ENCODE measurements at places on chromosomes 4 and X.

DNA sequence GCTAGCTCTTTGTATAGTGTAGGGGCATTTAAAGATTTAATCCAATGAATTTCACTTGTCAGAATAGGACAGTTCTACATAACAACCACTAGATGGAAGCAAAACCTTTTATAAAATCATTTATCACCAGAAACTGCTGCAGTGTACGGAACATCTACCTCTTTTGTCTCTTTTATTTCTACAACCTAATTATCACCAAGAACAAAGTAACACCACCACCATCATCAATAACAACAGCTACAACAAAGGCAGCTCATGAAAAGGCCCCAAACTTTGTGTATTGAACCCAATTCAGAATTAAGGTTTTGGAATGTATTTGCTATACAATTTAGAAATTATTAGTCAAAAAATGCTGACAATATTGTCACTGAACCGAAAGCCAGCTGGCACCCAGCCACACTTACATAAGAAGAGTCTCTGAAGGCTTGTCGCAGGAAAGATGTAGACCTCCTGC, 260.9 kb upstream of the RPS6KA3 start:
- no peak for DNase-seq

- no peak for DNase-seq
These were observed 174.6 kb downstream of the PRR32 start for GRCh38 chrX:126994032-126994600.

DNA sequence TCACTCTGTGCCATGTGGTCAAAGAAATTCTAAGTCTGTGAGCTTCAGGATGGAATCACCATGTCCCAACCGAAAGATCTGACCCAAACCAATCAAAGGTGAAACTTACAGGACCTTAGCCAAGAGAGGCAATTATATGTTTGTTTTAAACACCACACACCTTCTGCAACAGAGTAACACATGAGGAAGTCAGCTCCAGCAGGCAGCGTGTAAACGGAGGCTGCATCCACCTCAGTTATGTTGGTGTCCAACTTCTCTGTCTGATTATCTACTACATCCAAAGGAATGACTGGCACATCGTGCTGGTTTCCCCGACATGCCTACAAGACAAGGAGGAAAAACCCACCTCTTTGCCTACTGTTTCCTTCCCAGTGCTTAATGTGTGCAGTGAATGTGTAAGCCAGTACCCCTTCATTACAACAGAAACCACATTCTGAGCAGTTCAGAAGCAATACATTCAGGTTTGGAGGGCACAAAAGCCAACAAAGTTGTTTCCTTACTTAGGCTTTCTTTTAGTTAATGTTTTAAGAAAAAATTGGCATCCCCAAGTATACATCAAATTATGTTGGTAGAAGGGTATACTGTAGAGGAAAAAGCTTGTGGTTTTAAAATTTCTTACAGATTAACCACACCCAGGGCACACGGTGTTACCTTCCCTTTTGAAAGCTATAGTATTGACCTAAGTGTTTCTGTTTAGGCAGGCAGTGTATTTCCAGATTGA, 12.4 kb downstream of the CASP6 start:
- peak; percentile 39 for DNase-seq

GRCh38 chr4:1249731-1250526, 999 bp upstream of the CTBP1 start:
- DNase-seq: peak; percentile 64

- DNase-seq: no peak
These were observed 1.0 kb downstream of the GPR50 start for GRCh38 chrX:151177141-151178027.

DNA sequence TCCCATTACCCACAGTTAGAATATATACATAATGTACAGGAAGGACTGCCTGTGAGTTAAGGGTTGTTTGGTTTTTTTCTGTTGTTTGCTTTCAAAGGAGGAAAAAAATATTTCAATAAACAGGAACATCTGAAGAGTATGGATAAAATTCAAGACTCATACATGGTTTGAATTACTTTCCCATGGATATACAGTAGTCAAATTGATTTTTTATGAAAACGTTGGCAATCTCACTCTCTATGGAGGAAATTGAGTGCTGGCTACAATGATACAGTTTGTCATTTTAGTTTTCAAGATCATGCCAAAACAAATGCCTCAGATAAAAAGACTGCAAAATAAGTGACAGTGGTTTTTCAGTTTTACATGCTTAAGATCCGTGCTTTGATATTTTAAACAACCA, 116.6 kb downstream of the SH3RF1 start:
- DNase-seq: no peak

GRCh38 chr4:56048702-56049431, 100.1 kb downstream of the CEP135 start:
- peak; percentile 19 for DNase-seq

DNA sequence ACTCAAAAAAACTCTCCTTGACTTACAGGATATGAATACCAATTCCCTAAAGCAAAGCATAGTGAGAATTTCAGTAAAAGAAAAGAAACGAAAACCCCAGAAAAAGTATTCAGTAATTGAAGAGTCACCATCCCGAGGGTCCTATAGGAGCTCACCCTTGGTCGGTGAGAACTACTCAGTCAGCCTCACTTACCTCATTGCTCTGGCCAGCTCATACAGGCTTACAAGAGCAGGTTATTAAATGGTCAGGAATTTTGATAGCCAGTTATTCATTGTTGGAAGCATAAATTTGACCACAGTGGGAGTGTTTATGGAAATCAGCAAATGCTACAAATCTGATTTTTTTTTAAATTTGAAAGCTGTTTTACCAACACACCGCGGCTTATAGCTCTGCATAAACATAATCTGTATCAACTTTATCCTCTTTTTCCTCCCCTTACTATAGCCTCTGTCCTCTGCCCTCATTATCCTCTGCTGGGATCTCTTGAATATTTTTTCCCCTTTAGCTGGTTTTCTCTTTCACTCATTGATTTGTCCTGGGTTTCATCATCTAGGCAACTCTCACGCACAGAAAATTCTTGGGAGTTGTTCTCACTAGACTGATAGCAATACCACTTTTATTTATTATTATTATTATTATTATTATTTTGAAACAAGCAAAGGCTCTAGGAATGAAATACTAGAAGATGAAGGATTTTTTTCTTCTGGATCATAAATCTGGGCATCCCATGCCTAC, 11.0 kb upstream of the CXCL2 start:
- no peak for DNase-seq

DNA sequence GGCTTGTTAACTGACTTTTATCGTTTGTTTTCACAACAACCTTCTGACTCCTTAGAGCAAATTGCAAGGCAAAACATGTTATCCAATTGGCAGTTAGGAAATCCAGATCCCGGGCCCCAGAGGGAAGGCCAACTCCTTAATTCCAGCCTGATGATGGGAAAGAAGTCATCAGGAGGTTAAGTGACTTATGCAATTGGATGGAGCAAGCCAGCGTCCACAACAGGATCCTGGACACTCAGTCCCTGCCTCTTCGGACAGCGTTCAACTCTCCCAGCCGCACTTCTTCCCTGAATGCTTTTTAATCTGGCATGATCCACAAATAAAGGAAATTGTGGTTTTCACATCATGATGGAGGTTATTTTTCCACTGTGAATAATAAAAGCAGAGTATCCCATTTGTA, 310.1 kb downstream of the RAB28 start:
- DNase-seq: no peak

- no peak for DNase-seq
These were observed 281.5 kb downstream of the USP46 start for GRCh38 chr4:52377563-52377962.

- DNase-seq: no peak
These were observed 386.5 kb downstream of the GPAT3 start for GRCh38 chr4:83922402-83922801.

DNA sequence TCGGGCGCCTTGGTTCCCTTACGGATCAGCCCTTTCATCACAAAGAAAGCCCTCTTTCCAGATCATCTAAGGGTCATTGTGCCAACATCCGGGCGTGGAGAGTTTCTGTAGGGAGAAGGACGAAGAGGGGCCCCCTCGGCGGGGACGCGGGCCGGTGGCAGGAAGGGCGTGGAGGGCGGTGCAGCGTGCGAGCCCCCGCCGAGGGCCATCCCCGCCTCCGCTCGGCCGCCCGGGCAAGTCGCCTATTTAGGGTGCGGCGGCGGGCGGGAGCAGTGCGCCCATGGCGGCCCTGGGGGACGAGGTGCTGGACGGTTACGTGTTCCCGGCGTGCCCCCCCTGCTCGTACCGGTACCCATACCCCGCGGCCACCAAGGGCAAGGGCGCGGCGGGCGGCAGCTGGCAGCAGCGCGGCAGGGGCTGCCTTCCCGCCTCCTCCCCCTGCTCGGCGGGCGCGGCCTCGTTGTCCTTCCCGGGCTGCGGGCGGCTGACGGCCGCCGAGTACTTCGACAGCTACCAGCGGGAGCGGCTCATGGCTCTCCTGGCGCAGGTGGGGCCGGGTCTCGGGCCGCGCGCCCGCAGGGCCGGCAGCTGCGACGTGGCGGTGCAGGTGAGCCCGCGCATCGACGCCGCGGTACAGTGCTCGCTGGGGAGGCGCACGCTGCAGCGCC, at the start of gene ZAR1:
Gene ZAR1, plus strand, starts transcription at position 241 of the 668 bp plus-strand sequence. Its CDS starts 40 bp downstream, at position 281.
- DNase-seq: no peak

- DNase-seq: no peak
These were observed 446.3 kb upstream of the GNPDA2 start for GRCh38 chr4:45172636-45173035.

DNA sequence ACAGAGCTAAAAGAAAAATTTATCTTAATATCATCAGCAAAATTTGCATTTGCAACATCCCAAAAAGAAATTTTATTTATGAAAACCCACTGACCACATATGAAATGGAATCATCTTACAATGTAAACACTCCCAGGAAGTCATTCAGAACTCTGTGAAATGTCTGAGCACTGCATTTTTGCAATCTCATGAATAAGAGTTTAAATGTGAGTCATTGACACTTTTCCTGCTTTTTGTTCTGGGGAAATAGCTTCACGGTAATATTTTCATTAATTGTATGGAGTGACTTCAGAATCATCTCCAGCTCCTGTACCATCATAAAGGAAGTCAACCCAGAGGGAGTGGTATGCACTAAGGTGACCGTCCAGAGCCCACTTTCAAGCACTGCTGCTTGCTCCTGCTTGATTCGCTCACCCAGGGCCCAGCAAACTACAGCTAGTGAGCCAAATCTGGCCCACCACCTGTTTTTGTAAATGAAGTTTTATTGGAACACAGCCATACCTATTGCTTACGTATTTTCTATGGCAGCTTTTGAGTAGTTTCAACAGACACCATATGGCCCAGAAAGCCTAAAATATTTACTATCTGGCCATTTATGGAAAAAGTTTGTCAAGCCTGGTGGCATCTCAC, 17.2 kb downstream of the EDNRA start:
- DNase-seq: no peak

DNA sequence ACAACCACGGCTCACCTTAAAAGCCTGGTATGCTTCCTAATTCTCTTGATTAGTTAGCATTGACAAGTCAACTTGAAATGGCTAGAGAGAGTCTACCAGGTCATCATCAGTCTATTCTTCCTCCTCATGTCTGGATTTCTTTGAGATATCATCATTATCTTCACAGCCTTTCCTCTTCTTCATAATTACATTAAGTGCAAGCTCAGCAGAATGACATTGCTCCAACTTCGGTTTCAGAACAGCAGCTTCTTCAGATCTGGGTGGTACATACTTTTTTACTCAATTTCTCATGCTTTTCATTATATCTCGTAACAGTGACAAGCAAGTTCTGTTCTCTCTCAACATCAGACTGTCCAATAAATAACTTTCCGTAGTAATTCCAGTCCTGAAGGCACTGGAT, 337.5 kb upstream of the TENM3 start:
- DNase-seq: no peak

GRCh38 chr4:182255441-182256190, 12.4 kb downstream of the TENM3 start:
- no peak for DNase-seq

DNA sequence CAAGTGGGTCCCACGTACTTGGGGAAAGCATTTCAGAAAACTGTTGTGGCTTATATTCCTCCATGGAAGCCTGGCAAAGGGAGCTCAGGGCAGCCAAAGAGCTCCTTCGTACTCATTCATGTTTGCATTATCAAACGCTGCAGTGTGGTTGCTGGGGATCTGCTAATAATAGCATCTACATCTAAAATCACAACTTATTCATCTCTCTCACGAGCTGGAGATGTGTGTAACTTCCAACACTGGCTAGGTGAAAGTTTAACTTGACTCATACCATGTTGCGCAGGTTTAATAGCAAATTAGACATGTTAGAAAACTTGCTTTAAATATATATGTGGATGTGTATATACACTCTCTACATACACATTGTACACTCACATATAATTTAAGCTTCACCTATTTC, 415.1 kb downstream of the AFF2 start:
- DNase-seq: no peak

DNA sequence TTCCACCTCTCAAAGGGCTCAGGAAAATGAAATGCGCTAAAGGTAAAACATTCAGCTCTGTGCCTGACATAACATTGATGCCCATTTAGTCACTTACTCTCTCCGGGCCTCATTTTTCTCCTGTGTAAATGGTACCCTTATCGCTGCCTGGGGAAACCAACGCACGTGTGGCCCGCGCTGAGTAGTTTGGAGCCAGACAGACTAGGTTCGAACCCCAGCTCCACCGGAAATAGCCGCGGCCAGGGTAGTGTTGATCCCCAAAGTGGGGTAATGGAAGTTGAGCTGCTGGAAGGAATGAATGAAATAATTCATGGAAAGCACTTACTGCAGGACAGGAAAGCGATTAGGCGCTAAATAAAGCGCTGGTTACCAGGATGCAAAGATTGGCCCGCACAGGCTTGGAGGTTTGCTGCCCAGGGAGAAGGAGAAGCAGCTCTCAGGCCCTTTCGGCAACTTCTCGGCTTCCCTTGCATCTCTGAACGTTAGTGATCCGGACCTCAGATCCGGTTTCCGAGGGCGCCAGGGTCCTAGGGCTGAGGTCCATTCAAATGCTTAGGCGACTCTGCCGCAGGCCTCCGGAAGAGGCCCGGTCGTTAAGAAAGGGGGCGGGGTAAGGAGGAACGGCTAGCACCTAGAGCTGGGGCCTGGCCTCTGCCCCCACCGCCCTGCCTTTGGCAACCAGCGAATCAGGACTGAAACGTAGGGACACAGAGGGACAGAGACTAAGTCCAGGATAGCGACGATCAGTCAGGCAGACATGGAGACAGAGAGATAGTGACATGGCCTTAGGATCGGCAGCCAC, 13.3 kb downstream of the NKX3-2 start:
- DNase-seq: no peak

DNA sequence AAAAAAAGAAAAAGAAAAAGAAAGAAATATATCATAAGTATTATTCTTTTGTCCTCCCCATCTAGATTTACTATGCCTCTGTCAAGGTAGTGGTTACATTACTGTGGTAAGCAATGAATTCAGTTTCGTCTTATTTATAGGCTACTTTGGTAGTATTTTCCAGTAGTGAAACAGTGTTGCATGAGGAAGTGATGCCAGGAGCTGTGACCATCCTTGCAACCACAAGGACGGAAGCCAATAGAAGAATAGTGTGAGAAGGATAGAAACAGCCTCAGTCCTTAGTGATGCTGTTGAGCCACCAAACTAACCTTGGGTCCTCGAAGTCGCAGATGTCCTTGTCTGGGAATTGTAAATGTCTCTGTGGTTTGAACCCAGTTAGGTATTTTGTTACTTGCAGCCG, 328.5 kb downstream of the PPP3CA start:
- DNase-seq: no peak
